Fibroblast of lung (primary cell): ENCODE measurements at places on chromosomes 16 and 17. TPM values are rescaled to one million over a fixed set of nuclear protein-coding genes. Genes with fewer than 3 reads are reported as not detected.

GRCh38 chr17:41548844-41549595, 20.9 kb upstream of the KRT19 start:
- peak; percentile 90 for DNase-seq

DNA sequence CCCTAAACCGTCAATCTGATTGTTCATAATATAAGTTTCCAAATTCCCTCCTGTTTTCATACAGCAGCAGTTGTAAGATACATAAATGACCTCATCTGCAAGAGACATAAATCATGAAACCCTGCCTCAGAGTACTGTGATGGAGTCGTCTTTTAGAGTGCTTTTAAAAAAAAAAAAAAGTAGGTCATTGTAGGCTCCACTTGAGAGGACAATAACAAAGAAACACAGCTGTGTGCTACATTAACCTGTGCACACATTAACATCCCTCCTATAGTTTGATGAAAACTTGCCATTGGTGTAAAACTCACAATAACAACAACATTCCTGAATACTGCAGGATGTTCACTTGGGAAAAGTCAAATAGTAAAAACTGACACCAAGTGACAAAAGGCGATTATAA, 56.5 kb downstream of the XPO6 start:
- no peak for DNase-seq

The CCL7 gene
- total RNA-seq = 0.33 and 0.51 TPM in 2 replicates

- peak; percentile 23 for DNase-seq
Measured at GRCh38 chr17:57261084-57261461, 4.8 kb downstream of the MSI2 start.

DNA sequence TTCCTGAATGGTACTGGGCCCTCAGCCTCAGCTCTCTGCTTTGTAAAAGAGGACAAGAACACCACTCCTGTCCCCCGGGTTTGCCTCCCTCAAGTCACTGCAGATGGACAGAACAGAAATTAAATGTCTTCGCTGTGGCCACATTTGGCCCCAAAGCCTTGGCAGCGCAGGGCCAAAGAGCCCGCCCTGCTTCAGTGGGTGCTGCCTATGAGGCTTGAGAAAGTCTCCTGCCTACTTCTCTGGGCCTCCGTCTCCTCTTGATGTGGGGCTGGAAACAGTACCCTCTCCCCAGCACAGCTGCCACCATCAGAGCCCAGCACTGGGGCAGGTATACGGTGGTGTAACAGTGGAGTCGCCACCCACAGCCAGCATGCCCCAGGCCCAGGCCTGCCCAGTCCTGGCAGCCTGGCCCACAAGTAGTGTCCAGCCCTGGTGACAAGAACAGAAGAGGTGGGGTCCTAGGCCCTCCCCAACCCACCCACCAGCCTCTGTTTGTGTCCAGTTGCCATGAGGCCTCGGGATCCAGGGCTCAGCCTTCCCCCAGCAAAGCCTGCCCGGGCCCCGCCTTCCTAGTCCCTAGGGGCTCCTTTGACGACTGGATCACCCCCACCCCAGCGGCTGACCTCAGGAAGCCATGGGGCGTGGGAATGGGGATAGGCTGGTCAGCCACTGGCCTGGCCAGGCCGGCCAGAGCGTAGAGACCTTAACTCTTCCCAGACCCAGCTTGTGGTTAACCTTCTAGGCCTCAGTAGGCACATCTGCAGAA, 3.9 kb upstream of the TPPP3 start:
- no peak for DNase-seq
